CD4-positive, alpha-beta memory T cell (primary cell): ENCODE measurements at places on chromosomes 1 and 21. TPM values are rescaled to one million over a fixed set of nuclear protein-coding genes. Genes with fewer than 3 reads are reported as not detected.
A peak's percentile ranks its signal among the peaks of the same experiment; 100 is the strongest.

FABP3 gene
- total RNA-seq: not detected

NR0B2 gene
- not detected for total RNA-seq

KRTAP21-2 gene
- not detected for total RNA-seq

DNA sequence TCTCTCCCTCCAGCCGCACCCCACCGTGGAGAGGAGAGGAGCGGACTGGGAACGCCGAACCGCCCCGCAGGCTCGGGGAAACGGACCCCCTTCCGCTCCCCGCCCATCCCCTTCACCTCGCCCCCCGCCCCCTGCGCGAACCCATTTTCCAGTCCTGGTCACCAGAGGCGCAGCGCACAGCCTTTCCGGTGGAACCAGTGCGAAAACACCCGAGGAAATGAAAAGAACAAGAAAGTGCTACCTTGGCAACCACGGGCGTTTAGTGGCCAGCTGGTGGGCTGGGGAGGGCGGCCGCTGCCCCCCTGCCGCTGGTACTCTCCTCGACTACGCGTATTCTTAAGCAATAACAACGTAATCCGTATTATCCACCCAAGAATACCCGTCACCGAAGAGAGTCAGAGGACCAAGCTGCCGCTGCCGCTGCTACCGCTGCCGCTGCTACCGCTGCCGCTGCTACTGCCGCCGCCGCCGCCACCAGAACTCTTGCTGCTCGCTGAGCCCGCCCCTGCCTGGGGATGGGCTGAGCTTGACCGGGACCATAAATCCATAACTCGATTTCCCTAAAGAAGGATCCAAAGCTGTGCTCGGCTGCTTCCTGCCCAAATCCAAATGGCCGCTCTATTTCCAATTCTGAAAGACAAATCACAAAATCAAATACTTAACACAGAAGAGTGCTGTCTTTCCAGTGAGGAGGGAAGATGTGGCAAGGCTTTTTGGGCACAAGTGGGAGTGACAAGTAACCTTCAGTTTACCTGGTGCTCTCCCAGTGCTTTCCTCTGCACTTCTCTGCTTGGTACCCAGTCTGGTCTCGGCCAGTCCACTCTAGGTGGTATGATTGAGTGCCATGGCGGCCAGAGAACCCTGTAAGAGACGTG, 125.2 kb upstream of the DPYD start:
- no peak overlapping the region for H3K27ac ChIP-seq
- peaks cover 39% of the 10 kb centered on the region for H3K27me3 ChIP-seq
- H3K4me3 ChIP-seq: no peak overlapping the region
- no peak for DNase-seq
- H3K36me3 ChIP-seq: no peaks in the 10 kb centered on the region

KIF2C gene
- 1.5 TPM for total RNA-seq

- H3K4me1 ChIP-seq: peaks cover 37% of the 10 kb centered on the region
- H3K36me3 ChIP-seq: no peaks in the 10 kb centered on the region
These were observed 92.1 kb upstream of the CD53 start for GRCh38 chr1:110780600-110781484.

OR2W3 gene
- total RNA-seq: not detected

DNA sequence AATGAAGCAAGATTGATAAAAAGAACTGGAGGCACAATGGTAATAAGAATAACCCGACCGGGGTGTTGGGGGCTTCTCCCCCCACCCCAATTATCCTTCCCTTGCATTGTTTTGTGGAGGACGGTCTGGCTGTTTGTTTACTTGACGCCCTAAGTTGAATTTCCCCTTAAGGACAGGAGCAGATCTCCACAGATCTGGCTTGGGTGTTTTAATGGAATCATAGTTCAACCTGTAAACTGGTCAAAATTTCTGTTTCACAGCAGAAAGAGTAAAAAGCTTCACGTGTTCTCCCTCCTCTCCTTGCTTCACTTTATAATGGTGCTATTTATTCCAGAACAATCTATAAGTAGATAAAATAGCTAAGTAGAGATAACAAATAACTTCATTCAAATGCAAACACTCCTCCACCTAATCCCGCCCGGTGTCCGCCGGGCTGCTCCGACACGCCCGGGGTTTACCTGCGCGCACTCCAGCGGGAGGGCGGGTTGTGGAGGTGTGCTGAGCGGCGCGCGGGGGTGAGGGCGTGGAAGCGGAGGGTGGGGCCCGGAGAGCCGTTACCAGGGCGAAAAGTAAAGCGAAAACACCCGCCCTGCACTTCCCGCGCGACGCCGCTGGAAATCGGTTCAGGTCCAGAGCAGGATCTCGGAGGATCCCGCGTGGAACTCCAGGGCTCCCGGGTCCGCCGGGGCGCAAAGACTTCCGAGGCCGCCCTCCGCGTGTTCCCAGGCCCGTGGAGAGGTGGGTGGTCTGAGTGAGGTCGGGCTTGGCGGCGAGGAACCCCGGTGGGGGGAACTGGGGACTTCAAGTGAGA, 2.0 kb upstream of the ATF3 start:
- DNase-seq: peak; percentile 69
- H3K27me3 ChIP-seq: peaks cover 38% of the 10 kb centered on the region
- H3K27ac ChIP-seq: peak overlapping the region; percentile 48

GRCh38 chr1:89826594-89826993, 5.8 kb downstream of the LRRC8D start:
- no peaks in the 10 kb centered on the region for H3K27me3 ChIP-seq
- H3K4me3 ChIP-seq: no peak overlapping the region
- no peak for DNase-seq
- H3K4me1 ChIP-seq: no peaks in the 10 kb centered on the region
- no peaks in the 10 kb centered on the region for H3K36me3 ChIP-seq
- H3K27ac ChIP-seq: no peak overlapping the region

OR2L2 gene
- total RNA-seq: 0.17 TPM

DNA sequence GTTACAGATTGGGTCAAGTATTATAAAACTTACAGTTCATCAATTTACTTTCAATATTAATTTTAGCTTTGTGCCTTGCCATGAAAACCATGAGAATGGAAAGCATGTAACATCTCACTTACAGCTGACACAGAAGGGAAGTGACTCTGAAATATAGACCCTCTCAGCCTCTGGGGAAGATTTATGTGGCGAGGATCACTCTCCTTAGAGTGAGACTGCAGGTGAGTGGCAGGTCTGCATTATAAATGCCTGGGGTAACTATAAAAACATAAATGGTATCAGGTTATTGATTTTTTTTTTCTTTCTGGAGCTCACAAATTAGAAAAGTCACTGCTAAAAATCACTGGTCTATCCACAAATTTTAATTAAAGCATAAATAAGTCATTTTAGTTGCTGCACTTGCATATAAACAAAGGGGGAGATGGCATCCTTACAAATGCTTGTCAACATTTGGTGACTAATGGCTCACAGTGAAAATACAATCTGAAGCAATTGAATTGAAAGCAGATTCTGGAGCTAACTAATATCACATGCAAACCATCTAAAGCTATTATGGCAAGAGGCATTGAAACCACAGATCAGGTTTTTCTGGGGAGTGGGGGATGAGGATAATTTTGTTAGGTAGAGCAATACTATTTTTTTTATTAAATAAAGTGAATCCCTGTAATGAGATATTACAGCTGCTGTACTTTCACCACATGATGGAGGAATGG, 200.9 kb downstream of the TM2D1 start:
- no peak overlapping the region for H3K27ac ChIP-seq
- no peaks in the 10 kb centered on the region for H3K4me1 ChIP-seq
- H3K4me3 ChIP-seq: no peak overlapping the region
- no peaks in the 10 kb centered on the region for H3K36me3 ChIP-seq

L1TD1 gene
- total RNA-seq: not detected

GRCh38 chr21:26909972-26910371, 56.9 kb downstream of the ADAMTS5 start:
- no peak for DNase-seq
- H3K27ac ChIP-seq: no peak overlapping the region
- H3K4me3 ChIP-seq: no peak overlapping the region
- no peaks in the 10 kb centered on the region for H3K36me3 ChIP-seq
- H3K27me3 ChIP-seq: no peaks in the 10 kb centered on the region
